Lower lobe of right lung (tissue), 2 donors: ENCODE measurements at places on chromosomes 3 and 15.

DNA sequence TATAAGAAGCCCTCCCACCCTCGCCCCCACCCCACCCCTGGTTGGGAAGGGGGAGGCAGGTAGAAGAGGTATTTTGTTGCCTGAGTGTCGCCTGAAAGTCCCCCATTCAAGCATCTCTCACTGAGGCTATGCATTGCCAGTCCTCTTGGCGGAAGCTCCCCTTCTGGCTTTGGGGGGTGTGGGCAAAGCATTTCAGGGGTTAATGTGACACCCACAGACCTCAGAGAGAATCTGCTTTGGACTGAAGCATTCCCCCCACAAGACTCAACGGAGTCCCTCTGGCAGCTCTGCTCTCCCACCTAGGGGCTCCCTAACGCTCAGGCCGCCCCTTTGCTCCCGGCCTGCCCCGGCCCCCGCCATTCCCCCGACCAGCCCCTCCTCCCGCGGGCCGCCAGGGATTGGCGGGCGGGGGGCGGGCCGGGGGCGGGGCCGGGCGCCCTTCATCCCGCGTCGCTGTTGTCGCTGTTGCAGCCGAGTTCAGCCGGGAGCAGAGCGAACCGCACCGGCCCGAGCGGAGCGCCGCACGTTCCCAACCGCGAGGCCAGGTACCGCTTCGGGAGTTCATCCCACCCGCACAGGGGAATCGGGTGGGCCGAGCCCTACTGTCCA lies at the start of gene SLC38A3:
SLC38A3 (plus strand) TSS at position 468 of the 609 bp plus-strand sequence. CDS start 8,929 bp downstream, outside the sequence.
- DNase-seq = no peak

GRCh38 chr3:53493595-53493962 lies 832 bp upstream of the CACNA1D start:
- DNase-seq = no peak

DNA sequence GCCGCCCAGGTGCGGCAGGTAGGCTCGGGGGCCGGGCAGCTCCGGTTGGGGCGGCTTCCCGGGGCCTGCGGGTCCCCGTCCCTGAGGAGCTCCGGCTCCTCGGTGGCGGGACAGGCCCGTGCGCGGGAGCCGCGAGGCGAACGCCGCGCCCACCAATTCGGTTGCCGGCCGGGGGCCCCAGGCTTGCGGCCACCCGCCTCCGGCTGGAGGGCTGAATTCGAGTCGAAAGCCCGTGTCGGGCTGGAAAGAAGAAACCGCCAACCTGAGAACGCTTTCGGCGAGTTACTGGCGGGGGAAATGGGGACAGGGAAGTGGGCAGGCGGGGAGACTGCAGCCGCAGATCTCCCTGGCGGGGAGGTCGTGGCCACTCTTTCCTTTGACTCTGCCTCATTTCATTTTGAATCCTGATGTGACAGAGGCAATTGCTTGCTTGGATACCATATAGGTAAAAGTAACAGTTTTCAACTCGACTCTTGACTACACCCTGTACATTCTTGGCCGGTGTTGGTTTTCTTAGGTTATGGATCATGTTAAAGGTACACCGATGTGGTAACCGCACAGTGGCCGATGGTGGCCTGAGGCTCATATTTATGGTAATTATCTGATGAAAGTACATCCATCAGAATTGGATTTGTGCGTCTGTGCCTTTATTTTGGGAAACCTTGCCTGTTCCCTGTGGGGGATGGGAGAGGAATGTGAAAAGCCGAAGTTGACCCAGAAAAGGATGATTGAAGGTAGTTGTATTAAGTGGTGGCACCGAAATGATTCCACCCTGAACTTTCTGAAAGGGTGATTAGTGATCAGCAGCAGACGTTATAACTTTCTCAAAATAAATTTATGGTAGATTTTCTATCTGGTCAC lies 1.7 kb downstream of the B3GNT5 start:
- DNase-seq = peak; percentile 60

GRCh38 chr15:63826528-63826927 lies 7.2 kb downstream of the HERC1 start:
- no peak for DNase-seq

DNA sequence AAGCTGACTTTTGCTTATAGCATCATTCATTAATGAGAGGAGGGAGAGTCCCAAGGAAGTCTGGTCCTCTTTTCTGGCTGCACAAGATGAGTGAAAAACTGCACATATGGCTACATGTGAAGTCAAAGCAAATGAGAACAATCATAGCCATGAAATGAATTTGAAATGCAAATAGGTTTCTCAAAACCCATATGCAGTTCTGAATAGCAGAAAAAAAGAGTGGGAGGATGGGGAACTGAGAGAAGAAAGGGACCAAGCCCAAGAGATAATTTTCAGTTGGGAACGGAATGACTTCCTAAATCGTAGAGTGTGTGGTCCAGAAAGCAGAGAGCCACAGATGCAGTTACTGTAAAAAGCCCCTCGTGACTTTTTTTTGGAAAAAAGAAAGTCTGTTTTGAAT lies 66.3 kb downstream of the GTPBP8 start:
- DNase-seq = no peak

GRCh38 chr15:86384186-86384585 lies 304.5 kb downstream of the AGBL1 start:
- no peak for DNase-seq

DNA sequence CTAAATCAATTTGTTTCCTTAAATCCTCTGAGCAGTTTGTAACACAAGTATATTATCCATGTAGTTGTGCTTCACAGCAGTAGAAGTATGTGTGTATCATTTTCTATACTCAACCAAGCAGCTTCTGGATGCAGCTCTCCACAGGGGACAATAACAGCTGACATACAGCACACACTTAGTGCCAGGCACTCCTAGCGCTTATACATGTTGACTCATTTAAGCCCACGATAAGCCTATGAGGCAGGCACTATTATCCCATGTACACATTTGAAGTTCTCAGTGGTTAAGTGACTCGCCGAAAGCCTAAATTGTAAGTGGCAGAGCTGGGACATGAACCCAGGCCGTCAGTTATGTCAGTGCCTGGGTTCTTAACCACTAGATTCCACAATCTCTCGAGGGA lies 20.3 kb upstream of the LPP start:
- DNase-seq = no peak

DNA sequence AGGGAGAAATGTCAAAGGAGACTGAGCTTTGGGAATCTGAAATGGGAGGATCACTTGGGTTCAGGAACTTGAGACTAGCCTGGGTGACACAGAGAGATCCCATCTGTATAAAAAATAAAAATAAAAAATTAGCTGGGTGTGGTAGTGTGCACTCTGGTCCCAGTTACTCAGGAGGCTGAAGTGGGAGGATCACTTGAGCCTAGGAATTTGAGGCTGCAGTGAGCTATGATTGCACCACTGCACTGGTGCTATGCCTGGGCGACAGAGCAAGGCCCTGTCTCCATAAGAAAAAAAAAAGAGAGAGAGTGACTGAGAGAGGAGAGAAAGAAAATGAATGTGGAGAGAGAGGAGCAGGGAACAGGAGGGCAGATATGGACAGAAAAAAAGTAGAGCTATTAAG lies 72.8 kb downstream of the SENP2 start:
- no peak for DNase-seq

DNA sequence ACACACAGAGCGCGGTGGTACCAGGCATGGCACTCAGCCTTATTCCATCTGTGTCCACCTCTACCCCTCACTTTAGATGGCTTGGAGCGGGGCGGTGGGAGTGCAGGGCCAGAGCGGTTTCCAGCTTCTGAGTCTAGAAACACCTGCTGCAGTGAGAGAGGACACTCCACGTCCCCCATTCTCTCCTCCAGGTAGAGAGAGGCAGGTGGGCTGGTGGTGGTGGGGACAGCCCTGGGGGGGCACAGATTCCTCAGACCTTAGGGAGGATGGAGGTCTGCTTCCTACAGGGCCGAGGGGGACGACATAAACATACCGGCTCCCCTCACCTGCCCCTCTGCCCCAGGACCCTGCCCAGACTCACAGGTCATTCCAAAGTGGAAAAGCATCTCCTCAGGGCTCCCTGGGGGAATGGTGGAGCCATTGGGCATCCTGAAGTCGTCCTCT lies 40.4 kb downstream of the MUC20 start:
- no peak for DNase-seq

GRCh38 chr3:124621498-124621897 lies 108.8 kb upstream of the UMPS start:
- DNase-seq = no peak

- no peak for DNase-seq
These were observed 64.9 kb upstream of the SUCLG2 start for GRCh38 chr3:67719333-67719732.

DNA sequence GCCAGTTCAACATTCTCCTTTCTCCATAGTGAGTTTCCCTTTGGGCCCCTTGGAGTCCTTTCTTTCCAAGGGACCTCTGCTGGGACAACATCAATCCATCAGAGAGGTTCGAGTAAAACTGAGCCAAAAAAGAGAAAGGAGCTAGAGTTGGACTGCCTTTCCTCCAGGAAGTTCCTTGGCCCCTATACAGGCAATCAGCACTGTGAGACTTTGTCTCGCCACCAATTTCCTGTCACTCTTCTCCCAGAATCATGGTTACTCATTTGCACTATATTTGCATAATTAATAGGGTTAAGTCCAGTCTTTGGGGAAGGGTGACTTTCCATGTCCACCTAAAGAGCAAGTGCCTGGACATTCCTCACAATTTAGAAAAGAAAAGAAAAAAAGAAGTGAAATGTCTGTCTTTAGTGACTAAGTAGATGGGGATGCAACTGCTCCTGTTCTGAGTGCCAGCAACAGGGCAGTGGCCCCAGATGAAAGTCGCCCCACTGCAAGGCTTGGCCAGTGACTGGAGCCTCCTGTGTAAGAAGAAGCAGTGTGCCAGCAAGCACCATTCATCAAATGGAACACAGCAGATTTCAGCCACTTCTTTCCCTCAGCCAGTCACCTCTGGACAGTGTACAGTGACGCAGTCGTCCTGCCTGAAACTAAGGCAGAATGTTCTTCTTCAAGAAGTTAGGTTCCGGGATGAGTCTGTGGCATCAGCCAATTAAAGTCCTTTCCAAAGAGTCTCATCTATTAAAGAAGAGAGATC lies 91.6 kb downstream of the FSIP1 start:
- DNase-seq = no peak

- DNase-seq = no peak
These were observed 114.5 kb upstream of the SPATA16 start for GRCh38 chr3:173255555-173255954.

- no peak for DNase-seq
These were observed 27.0 kb downstream of the CTSH start for GRCh38 chr15:78917888-78918287.

DNA sequence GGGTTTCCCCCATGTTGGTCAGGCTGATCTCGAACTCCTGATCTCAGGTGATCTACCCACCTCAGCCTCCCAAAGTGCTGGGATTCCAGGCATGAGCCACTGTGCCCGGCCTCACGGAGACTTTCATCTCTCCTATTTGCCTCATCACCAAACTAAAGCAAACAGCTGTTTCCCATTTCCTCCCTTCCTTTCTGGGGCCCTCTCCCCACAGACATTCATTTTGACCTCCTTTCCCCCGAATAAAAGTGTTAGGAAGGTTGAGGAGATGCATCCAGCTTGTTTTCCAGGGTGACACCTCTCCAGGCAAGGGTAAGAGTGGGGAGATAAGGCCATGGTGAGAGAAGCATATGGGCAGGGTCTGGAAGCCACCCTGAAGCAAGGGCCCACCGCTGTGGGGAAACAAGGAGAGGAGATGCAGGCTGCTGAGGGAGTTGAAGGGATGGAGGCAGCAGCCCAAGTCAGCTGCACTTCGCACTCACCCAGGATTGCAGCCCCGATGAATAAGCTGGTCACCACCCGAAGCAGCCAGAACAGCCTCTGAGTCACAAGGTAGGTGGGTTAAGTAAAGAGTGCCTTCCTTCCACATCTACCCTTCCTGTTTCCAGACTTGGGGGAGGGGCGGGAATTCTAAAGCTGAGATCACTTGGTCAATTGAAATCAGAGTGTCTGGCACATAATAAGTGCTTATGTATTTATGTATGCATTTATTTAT lies 7.7 kb downstream of the DUOXA2 start:
- DNase-seq = peak; percentile 33

DNA sequence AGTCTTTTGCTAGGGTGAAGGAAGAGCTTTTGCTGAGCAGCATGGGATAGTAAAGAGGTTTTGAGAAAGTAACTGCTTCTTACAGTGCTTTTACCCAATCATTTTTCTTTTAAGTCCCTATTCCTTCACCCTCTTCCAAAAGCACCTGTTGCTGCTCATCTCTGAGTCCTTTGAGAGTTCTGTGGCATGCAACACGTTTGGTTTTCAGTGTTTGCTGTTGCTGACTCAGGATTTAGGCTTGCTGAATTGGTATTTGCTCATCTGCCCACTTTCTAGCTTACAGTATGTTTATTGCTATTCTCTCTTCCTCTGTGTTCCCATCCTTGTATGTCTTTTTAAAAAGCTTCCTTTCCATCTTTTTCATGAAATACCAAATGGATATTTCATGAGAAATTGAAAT lies 55.9 kb upstream of the THRB start:
- DNase-seq = no peak

- DNase-seq = no peak
These were observed 60.8 kb downstream of the TFDP2 start for GRCh38 chr3:142088522-142088921.

GRCh38 chr3:179872842-179873241 lies 163.9 kb downstream of the PEX5L start:
- no peak for DNase-seq

DNA sequence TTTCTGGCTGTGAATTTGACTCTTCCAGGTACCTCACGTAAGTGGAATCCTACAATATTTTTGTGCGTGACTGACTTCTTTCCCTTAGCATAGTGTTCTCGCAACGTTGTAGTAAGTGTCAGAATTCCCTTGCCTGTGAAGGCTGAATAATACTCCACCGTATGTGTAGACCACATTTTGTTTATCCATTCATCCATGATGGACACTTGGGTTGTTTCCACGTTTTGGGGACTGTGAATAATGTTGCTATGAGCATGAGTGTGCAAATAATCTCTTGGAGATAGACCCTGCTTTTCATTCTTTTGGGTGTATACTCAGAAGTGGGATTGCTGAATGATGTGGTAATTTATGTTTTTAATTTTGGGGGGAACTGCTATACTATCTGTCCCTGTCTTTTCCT lies 82.2 kb downstream of the APBA2 start:
- DNase-seq = no peak

DNA sequence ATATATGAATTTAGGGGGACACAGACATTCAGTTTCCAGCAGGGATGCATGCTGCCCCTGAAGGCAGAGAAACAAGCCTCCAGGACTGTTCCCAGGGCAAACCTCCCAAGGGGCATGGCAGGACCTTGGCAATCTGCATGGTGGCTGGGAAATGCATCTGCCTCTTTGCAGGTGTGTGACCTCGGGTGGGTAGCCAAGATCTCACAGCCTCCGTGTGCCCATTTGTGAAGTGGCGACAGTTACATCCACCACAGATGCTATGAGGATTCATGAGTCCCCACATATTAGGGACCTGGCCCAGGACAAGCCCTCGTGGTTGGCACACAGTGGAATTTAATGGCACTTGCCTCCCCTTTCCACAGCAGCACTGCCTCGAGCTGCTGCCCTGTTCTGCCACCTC lies 29.9 kb downstream of the SLC28A1 start:
- DNase-seq = no peak

- DNase-seq = no peak
These were observed 10.8 kb upstream of the NANOGP8 start for GRCh38 chr15:35095941-35096340.

- DNase-seq = no peak
These were observed 312.4 kb downstream of the CACNA2D3 start for GRCh38 chr3:54434756-54435155.

- no peak for DNase-seq
These were observed 471.2 kb downstream of the NR2F2 start for GRCh38 chr15:96801576-96802150.
